ENCODE measurements at places on chromosomes 13 and 19. TPM values are rescaled to one million over a fixed set of nuclear protein-coding genes. Genes with fewer than 3 reads are reported as not detected.

PAK4 gene
- 59.6 TPM for polyA plus RNA-seq

KDELR1 gene
- 253 TPM for polyA plus RNA-seq

RPL21 gene
- 1,529 TPM for polyA plus RNA-seq

SYT5 gene
- polyA plus RNA-seq, result 9.1 TPM

GRCh38 chr19:39492788-39493187 is 6.0 kb upstream of the DLL3 start:
- H3K4me3 ChIP-seq, result no peak overlapping the region
- peaks cover 16% of the 10 kb centered on the region for H3K27me3 ChIP-seq
- peaks cover 32% of the 10 kb centered on the region for H3K36me3 ChIP-seq
- H3K4me1 ChIP-seq, result peaks cover 2% of the 10 kb centered on the region

DNA sequence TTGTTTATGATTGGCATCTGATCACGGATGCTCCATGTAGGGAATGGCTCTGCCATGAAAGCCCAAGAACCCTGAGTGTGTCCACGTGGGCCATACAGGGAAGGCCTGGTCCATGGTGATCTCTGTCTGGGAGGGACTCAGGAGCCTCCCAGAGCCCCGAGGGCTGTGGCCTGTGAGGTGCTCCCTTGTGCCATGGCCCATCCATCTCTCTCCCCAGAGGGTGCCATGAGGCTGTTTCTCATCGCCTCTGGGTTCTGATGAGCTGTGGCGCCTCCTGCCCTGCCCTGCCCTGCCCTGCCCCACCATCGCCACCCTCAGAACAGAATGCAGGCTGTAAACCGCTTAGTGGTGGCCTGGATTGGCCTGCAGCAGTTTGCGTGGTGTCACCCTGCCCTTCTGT is 83.1 kb downstream of the ATP11A start:
- H3K4me1 ChIP-seq, result peaks cover 10% of the 10 kb centered on the region
- H3K27me3 ChIP-seq, result no peaks in the 10 kb centered on the region
- no peak for DNase-seq
- H3K27ac ChIP-seq, result no peak overlapping the region

- peaks cover 14% of the 10 kb centered on the region for H3K4me1 ChIP-seq
- no peaks in the 10 kb centered on the region for H3K36me3 ChIP-seq
- peak overlapping the region; percentile 89 for H3K27ac ChIP-seq
- H3K4me3 ChIP-seq, result peak overlapping the region; percentile 75
- H3K27me3 ChIP-seq, result no peaks in the 10 kb centered on the region
Measured at GRCh38 chr13:114313061-114313860, 1.0 kb upstream of the CHAMP1 start.

Measured in large intestine (tissue), 12 donors.